ENCODE measurements at places on chromosomes 1 and 21.

DNA sequence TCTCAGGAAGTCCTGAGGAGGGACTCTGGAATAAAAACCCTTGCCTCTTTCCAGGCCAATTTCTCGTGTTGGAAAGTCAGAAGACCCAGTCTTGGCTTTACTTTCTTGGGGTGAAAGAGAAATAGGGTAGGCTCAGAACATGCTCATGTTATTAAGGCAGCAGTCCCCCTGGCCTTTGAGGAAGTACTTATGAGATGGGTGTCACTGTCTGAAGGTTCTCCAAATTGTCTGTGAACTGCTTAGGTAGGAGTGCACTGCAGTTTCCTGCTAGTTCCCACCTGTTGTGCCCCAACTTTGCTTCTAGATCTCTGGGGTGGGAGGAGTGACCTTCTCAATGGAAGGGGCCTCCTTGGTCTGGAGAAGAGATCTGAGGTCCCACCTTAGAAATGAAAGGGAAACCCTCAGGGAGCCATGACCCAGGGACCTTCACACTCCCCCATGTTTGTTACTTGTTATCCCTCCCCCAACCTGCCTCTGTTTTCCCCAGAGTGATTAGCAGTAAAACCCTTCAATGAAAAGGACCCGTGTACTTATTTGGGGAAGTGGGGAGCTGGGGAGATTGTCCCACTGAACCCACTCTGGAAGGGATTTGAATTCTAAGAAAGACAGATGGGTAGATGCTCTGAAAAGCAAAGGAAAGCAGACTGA lies 5.7 kb downstream of the ZNF691 start:
- H3K27me3 ChIP-seq: no peaks in the 10 kb centered on the region
- H3K27ac ChIP-seq: no peak overlapping the region
- no peak for DNase-seq
- no peak overlapping the region for H3K4me3 ChIP-seq

DNA sequence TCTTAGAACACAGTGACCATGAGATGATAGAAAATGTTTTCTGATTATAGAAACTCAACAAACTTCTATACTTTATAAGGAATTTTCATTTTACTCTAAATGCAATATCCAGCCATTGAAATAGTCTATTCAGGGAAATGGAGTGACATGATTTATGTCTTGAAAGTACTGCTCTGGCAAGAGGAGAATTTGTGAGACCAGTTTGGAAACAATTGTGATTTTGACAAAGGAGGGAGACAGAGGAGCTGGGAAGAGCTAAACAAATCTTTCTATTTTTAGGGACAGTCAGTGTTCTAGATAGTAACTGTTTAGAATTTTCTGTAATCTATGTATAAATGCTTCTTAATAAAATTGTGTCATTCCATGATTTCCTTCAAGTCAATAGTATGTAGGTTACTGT lies 252.3 kb downstream of the FMN2 start:
- H3K27me3 ChIP-seq: no peaks in the 10 kb centered on the region
- no peak overlapping the region for H3K27ac ChIP-seq
- no peak overlapping the region for H3K4me3 ChIP-seq

DNA sequence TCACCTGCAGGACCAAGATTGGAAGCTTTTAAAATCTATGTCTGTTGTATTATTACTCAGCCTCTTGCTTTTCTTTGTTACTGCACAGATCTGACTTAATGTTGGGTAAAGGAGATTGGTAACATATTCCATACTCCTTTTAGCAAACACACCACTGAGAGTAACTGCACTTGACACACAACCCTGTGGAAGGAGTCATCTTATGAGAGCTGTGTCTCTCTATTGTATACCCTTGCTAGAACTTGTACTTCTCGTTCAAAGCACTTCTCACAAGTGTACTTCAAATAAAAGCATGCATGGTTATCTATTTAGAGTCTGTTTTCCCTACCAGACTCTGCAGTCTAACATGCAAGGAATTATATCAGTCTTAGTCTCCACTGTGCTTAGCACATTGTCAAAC lies 813.4 kb downstream of the ADGRL2 start:
- no peak overlapping the region for H3K27ac ChIP-seq
- H3K36me3 ChIP-seq: no peaks in the 10 kb centered on the region
- peaks cover 6% of the 10 kb centered on the region for H3K27me3 ChIP-seq
- peak; percentile 10 for DNase-seq
- no peaks in the 10 kb centered on the region for H3K4me1 ChIP-seq

DNA sequence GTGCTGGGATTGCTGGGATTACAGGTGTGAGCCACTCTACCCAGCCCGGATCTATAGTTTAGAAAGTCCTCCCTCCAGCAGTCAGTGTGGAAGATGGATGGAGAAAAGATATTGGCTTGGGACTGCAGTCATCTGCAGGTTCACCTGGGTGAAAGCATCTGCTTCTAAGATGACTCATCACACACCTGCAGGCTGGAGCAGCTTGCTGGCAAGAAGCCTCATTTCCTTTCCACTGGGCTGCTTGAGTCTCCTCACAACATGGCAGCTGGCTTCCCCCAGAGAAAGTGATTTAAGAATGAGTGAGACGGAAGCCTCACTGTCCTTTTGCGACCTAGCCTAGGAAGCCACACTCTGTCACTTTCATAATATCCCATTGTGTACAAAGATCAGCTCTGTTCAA lies 50.0 kb downstream of the FOXO6 start:
- H3K27ac ChIP-seq: no peak overlapping the region
- no peak overlapping the region for H3K4me3 ChIP-seq
- no peaks in the 10 kb centered on the region for H3K4me1 ChIP-seq
- H3K36me3 ChIP-seq: no peaks in the 10 kb centered on the region
- peaks cover 19% of the 10 kb centered on the region for H3K27me3 ChIP-seq

DNA sequence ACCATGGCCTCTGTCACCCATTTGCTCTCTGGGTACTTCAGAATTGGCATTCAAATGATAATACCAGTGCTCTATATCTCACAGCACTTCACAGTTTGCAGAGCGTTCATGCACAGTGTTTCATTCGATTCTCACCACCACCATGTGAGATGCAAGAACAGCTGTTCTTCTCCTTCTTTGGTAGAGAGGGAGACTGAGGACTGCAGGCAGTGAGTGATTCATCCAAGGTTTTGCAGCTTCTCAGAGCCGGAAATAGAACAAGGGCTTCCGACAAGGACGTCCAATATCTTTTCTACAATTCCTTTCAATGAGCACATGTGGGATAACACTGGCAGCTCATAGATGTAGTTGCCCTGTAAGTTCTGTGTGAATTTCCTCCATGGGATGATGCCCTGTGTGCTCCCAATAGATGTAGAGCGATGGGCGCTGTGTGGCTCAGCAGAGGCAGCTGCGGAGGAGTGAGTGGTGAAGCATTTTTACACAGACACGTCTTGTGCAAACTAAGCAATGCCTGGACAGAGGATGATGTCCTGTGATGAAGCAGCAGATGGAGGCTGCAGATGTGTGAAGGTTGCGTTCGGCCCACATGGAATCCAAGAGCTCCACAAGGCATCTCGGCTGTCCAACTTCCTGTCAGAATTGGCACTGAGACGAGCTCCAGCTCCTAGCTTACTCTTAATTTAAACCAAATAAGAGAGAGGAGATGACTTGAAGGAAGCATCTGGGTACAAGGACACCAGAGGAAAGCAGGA lies 24.9 kb downstream of the MT1HL1 start:
- no peaks in the 10 kb centered on the region for H3K36me3 ChIP-seq
- H3K27ac ChIP-seq: no peak overlapping the region
- peak; percentile 14 for DNase-seq
- peaks cover 1% of the 10 kb centered on the region for H3K4me1 ChIP-seq
- no peak overlapping the region for H3K4me3 ChIP-seq

All from lung (tissue), 17 donors.